ENCODE measurements at places on chromosomes 3 and 15.

DNA sequence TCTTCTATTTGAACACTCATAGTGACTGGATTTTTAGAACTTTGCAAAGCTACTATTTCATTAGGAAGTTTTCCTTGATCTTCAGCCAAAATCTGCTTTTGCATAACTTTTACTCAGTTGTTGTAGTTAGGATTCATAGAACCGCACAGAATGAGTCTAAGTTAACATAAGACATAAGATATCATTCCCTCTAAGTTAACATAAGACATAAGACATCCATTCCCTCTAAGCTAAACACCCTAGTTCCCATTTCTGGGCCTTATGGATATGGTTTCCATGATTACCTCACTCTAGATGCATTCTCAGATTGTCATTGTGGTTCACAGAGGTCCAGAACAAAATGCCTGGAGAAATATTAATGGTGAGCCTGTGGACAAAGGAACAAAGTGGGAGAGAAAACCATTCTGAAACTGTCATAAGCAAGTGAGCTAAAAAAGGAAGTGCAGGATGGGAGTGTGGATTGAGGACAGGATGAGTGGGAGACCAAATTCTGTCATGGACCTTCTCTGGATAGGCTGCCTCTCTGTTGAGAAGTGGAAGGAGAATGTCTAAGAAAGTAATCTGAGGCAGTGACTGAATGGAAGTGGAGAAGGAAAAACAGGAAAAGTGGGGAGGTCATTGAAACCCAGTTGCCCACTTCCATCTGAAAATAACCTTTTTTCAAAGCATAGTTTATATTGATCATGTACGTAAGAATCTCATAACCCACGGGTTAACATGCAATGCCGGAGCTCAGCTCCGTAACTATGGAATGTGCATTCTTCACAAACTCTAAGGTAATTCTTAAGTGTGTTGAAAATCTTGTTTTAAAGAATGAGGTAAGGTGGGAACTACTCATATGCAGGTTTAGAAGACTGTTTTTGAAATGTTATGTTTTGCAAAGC is 37.4 kb upstream of the SECISBP2L start:
- DNase-seq, result no peak

DNA sequence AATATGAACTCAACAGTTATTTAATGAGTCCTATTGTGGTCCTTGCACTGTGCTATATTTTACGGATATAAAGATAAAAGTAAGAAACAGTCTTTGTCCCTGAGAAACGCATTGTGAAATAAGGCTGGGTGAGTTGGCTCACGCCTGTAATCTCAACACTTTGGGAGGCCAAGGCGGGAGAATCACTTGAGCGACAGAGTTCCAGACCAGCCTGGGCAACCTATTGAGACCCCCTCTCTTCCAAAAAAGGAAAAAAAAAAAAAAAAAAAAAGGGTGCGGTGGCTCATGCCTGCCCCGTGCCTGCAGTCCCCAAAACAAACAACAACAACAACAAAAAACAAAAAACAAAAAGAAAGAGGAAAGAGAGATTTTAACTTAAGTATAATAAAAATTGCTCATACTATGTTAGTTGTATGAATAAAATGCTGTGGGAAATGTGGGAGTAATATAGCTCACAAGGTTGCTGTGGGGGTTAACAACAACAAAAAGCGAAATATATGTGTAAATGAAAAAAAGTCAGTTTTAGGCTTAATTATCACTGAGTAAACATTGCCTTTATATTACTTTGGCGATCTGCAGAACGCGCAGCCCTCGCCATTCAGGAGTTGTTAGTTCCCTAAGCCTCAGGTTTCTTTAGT is 461 bp upstream of the FNDC3B start:
- DNase-seq, result no peak

DNA sequence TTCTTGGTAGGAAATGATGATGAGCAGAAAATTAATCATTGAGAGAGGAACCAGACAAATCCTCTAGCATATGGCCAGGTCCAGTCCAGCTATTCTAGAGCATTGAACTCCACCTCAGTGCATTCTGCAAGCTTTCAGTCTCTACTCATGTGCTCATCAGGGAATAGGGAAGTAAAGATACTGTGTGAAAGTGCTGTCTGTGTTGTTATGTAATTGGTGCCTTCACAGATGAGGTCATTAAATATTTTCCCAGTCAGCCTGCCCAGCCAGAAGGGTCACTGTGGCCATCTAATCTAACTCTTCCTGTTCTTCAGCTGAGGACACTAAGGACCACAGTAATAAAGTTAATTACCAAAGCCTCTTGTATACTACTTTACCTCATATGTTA is 28.2 kb downstream of the C3orf62 start:
- no peak for DNase-seq

GRCh38 chr15:92473756-92474155 is 80.1 kb downstream of the ST8SIA2 start:
- no peak for DNase-seq

GRCh38 chr3:184497804-184498203 is 63.8 kb upstream of the EPHB3 start:
- DNase-seq, result no peak

All from T-helper 9 cell (primary cell).